ENCODE measurements at places on chromosomes 5 and 9.

- no peak for DNase-seq
Measured at GRCh38 chr9:134333234-134333873, 7.1 kb downstream of the RXRA start.

DNA sequence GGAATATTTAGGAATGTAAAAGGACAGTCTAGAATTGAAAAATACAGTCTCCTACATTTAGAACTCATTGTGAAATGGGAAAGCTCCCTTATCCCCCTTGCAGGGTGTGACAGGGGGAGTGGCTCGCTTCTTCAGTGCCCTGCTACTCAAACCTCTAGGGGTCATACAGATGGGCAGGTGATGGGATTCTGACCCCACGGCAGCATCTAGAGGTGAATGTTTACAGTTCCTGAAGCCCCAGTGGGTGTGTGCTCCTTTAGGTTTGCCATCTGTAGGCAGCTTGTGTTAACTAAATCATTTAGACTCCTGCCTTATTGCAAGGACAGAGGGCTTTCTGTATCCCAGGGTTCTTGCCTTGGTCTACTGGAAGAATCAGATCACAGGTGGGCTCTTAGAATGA lies 271.0 kb upstream of the MPDZ start:
- no peak for DNase-seq

- no peak for DNase-seq
Measured at GRCh38 chr9:28034242-28034641, 461.0 kb upstream of the C9orf72 start.

- peak; percentile 57 for DNase-seq
Measured at GRCh38 chr9:94783102-94783682, 56.7 kb downstream of the AOPEP start.

DNA sequence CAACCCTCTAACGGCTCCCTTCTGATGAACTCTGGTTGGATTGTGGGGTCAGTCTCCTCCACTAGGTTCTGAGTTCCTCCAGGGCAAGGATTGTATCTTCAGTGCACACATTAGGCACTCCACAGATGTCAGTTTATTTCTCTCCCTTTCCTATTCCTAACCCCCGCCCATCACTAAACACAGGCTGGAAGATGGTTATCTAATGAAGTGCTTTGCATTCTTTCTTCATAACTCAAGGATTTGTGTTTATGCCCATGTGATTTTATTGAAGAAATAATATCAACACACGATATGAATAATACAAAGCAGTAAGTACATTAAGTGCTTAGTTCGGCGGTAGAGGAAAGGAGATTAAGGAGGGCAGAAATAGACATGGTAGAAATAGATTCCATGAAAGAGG lies 4.4 kb upstream of the CREBRF start:
- DNase-seq: no peak

- DNase-seq: no peak
Measured at GRCh38 chr5:124456249-124456648, 290.2 kb downstream of the ZNF608 start.

GRCh38 chr9:10366171-10366779 lies 246.5 kb downstream of the PTPRD start:
- DNase-seq: no peak

DNA sequence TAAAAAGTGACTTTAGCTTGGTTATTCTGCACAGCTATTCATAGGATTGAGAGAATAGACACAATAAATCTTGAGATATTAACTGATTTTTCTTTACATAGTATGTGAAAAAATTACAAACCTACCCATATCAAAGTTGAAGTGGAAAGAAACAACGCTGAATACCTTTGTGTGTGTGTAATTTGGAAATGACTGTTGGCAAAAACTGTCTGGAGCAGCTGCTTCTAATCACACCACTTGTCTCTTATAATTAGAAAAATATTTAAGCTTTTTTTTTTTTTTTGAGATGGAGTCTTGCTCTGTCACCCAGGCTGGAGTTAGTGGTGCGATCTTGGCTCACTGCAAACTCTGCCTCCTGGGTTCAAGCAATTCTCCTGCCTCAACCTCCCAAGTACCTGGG lies 110.8 kb upstream of the POC5 start:
- no peak for DNase-seq

DNA sequence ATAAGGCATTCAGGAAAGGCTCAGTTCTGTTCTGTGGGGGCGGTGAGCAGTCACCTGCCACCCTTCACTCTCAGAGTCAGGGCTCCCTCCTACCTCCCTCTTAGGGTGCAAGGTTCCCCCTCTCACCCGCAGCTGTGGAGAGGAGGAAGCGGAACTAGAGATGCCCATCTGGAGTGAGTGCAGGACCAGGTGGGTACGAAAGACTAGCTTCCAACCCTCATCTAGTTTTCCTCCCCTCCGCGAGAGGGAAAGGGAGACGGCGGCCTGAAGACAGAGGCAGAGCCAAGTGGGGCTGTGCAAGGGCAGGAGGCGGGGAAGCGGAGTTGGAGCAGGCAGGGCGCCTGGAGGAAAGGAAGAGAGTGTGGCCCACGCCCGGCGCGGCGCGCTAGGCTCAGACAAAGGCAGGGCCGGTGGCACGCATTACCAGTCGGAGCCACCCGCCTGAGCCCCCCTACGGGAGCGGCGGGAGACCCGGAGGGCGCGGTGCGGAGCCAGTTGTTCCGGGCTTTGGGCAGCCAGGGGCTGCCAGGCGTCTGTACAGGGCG lies 7.3 kb downstream of the PRR7 start:
- no peak for DNase-seq

DNA sequence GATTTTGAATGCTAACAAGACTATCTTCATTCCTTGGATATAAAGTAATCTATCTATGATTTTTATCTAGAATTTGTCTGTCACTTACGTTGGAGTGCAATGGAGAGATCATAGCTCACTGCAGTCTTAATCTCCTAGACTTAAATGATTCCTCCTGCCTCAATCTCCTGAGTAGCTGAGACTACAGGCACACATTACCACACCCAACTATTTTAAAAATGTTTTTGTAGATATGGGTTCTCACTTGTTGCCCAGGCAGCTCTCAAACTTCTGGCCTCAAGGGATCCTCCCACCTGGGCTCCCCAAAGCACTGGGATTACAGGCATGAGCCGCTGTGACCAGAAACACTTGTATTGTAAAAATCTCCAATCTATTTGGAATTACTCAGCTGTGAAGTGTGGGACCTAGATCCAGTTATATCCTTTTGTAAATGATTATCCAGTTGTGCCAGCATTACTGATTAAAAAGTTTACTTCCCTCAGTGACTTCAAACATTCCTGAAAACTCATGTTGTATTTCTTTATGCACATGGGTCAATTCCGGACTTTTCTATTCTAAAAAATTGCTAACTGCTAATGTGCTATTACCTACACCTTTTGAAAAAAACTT lies 1793.8 kb upstream of the WWC1 start:
- no peak for DNase-seq

- no peak for DNase-seq
Measured at GRCh38 chr5:176440927-176441706, 7.1 kb upstream of the FAF2 start.

GRCh38 chr9:77879437-77879943 lies 152.1 kb downstream of the GNAQ start:
- DNase-seq: no peak

GRCh38 chr5:121628783-121629182 lies 222.9 kb upstream of the FTMT start:
- DNase-seq: no peak

GRCh38 chr9:37914154-37914551 lies 10.2 kb upstream of the SLC25A51 start:
- no peak for DNase-seq

DNA sequence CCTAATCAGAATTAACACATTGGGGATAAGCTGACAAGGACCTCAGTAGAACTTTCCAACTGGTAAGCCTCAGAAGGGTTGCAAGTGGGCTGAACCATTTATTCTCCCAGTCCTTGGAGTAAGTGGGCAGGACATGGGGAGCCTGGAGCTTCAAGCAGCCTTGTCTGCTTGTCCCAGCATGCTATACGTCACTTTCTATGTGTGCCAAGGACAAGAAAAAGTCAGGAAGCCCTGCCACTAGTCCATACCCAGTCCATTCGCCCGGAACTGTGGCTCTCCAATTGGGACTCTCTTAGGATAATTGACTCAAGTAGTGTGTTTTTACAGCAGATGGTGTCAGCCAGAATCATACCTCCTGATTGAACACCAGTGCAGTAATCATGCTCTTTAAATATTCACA lies 62.6 kb upstream of the FRRS1L start:
- DNase-seq: no peak

- DNase-seq: no peak
Measured at GRCh38 chr9:93568169-93568568, 8.2 kb upstream of the PHF2 start.

- no peak for DNase-seq
Measured at GRCh38 chr9:69923972-69924371, 103.4 kb downstream of the CFAP95 start.

Measured in CD4-positive, alpha-beta T cell treated with Interferon alpha-2 for 1 hour (primary cell).